Omental fat pad (tissue), 4 donors: ENCODE measurements at places on chromosomes 3 and 15.

DNA sequence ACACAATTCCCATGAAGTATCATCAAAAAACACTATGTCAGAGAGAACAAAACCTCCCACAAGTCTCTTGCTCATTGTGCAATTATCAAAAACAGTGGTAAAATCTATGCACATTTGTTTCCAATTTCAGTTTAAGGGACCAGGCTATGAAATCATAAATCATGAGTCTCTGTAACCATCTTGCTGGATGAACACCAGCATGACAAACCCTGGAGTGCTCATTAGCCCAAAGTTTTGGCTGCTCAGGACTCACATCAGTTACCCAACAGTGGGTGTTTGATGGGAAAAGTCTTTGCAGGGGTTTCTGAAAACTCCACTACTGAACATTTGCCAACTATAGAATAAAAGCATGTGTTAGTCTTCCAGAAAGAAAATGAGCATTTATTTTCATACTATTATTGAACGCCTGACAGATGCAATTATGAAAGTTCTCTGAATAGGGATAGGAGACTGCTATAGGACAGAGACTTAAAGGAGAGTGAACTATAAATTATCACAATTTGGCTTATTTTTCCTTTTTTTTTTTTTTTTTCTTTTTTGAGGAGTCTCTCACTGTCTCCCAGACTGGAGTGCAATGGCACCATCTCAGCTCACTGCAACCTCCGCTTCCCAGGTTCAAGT, 240.8 kb upstream of the KCNMB2 start:
- no peak for DNase-seq

GRCh38 chr3:39052583-39052982, 767 bp downstream of the WDR48 start:
- no peak for DNase-seq

- no peak for DNase-seq
Measured at GRCh38 chr3:117910820-117911521, 1123.7 kb downstream of the IGSF11 start.

DNA sequence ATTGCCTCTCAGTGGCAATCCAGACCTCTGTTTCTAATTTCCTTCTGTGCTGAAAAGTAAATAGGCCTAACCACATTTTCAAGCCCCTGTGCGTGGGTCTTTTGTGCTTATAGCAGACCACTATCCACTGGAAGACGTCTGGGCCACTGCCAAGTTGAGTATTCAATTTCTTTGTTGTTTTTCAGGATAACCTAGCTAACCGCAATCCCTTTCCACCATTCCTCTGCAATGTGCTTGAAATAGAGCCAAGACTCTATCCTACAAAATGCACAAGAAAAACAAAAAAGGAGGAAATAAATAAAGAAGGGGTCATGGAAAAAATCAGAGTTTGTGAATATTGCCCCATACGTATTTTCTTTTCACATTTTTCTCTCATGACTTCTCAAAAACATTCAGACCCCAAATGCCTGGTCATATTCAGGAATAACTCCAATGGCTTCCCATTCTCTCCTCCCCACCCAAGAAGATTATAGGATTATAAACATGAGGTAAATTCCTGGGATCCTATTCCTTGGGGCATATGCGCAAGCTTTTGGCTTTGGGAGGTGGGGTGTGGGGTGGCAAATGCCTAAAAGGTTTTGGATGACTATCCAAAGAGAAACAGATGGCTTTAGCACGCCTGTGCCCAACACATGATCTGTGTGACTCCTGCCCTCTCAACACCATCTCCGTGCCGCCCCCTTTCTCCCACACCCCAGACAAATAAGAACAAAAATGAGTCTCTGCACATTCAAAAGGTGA, 217.9 kb upstream of the THBS1 start:
- no peak for DNase-seq

DNA sequence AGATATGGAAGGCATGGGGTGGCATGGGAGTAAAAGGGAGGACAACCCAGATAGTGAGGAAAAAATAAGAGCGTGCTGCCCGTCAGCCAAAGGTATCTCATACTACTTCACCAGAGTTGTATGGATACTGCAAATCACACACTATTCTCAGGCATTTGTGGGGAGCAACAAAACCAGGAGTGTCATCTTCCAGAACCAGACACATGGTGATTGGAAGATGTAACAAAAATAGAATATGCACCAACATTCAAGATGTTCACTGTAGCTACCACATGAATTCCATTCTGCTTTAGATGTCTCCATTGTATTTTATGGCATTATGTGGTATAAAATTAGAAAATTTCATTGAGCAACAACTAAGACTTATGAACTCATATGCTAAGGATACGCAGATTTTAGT, 34.9 kb downstream of the CD47 start:
- no peak for DNase-seq

DNA sequence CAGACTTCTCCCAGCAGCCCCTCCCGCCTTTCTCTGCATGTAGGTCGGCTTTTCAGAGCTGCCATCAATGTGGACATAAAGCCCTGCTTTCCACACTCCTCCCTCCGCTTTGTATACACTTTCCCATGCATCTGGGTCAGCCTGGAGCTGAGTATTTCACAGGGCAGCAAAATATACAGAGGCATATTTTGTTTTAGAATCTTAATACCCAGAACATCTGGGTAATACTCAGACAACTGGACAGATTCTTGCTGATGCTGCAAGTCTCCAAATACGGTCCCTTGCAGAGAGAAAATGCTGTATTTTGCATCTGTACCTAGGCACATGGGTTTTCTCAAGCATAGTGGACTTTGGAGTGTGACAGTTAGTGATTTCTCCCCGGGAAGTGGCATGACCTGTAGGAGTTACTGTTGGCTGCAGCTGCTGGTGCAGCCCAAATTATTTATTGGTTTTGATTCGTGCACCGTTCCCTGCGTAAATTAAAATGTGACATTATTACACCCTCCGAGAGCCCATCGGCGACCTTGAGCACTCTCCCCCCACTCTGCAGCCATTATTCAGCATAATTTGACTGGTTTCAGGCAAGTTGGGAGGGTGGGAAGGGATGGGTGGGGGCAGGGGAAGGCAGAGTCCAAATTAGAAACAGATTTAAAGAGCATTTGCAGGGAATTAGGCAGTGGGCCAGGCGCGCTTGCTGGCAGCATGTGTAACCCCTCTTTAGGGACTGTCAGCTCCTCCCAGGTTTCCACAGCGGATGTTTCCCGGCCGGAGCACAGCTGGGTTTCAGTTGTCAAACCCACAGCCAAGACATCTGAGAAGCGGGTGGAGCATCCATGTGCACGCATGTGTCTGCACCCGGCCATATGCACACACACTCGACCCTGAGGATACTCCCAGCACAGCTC, 100.8 kb downstream of the CPN2 start:
- no peak for DNase-seq

GRCh38 chr3:197542741-197543454, 12.9 kb downstream of the BDH1 start:
- DNase-seq: no peak

- DNase-seq: no peak
Measured at GRCh38 chr3:182729903-182730674, 63.2 kb upstream of the ATP11B start.

- DNase-seq: no peak
Measured at GRCh38 chr15:99390667-99391066, 139.4 kb downstream of the LRRC28 start.

- DNase-seq: no peak
Measured at GRCh38 chr3:13105896-13106250, 32.6 kb upstream of the IQSEC1 start.

DNA sequence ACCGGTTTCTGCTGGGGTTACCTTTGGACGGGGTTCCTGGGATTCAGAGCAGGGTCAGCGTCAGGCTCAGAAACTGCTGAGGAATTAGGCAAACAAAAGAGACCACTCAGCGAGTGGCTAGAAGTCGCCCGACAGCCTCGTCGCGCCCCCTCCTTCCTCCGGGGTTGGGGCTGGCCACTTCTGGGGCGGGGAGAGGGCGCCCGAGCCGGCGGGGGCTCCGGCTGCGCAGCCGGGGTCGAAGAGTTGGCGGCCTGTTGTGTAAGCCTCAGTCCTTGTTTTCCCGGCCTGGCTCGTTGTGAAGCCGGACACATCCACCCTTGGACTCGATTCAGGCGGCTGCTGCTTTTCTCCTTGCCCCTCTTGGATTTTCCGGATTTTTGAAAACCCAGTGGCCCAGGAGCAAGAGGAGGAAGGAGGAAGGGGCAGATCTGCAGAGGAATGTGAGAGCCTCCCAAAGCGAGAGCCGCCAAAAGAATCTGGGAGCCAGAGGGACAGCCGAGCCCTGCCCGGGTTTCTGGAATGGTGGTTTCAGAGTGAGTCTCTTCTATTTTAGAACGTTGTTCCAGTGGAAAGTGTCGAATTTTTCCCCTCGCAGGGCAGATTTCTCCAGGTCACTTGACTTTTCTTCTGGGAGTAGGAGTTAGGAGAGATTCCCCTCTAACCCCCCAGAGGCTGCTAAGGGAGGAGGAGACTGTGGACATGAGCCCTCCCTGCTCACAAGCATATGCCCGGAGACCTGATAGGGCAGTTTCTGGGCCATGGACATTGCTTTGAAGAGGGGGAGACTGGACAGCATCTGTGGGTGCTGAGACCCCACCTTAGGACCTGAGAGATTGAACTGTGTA, 666 bp downstream of the SNX33 start:
- no peak for DNase-seq

- DNase-seq: no peak
Measured at GRCh38 chr3:188439080-188439479, 285.1 kb downstream of the LPP start.

DNA sequence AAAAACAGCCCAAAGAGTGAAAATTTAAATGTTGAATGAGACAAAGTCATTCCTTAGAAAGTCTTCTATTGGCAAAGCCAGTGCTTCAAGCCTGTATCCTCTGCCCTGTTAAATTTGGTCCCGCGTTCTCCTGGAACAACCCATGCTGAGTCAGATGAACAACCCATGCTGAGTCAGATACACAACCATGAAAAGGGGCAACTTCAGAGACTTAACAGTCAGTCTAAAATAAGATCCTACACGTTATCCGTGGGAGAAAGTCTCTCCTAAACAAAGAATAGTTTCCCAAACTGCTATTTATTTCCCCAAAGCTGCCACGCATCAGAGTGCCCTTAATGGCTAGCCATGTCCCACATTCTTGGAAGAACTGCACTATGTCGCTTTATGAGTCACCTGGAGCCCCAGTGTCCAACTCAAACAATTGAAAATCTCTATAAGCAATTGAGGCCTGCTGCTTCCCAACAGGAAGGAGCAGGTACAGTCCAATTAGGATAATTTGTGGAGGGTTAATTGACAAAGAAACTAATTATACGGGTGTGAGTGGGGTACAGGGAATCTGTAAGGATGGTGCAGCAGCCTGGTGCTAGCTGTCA, 66.1 kb downstream of the WHAMM start:
- DNase-seq: no peak

DNA sequence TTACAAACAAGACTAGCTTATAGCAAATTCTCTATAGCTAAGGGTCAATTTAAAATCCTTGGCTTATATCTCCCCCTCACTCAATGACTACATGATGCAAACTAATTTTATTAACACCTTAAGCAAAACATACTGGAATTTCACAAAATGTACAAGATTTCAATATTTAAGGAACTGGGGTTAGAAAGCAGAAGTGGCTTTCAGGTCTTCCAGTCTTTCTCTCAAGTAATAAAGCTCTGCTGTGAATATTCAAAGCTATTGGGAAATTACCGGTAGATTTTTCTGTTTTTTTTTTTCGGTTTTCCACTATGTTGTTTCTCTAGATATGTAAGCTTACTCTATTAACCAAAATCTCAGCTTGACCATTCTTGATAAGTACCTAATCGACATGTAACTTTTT, 3.9 kb downstream of the EPM2AIP1 start:
- no peak for DNase-seq

GRCh38 chr3:171183042-171183441, 156.5 kb upstream of the SLC2A2 start:
- no peak for DNase-seq

DNA sequence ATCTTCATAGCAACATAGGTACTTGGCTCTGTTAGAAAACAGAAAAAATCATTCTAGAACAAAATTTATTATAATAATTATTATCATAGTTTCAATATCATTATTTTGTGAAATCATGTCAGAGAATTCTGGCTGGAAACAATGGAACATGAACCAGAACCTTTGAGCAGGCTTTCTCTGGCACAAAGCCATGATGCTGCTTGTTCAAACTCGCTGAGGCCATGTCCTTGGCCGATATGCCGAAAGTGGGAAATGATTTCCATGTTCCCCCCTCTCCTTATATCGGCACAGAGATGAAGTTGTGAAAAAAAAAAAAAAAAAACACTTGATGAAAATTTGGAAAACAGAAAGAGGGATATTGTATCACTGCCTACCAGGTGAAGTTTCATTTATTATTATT, 49.0 kb upstream of the MRPL3 start:
- no peak for DNase-seq

- no peak for DNase-seq
Measured at GRCh38 chr15:93247466-93248121, 158.6 kb upstream of the RGMA start.

DNA sequence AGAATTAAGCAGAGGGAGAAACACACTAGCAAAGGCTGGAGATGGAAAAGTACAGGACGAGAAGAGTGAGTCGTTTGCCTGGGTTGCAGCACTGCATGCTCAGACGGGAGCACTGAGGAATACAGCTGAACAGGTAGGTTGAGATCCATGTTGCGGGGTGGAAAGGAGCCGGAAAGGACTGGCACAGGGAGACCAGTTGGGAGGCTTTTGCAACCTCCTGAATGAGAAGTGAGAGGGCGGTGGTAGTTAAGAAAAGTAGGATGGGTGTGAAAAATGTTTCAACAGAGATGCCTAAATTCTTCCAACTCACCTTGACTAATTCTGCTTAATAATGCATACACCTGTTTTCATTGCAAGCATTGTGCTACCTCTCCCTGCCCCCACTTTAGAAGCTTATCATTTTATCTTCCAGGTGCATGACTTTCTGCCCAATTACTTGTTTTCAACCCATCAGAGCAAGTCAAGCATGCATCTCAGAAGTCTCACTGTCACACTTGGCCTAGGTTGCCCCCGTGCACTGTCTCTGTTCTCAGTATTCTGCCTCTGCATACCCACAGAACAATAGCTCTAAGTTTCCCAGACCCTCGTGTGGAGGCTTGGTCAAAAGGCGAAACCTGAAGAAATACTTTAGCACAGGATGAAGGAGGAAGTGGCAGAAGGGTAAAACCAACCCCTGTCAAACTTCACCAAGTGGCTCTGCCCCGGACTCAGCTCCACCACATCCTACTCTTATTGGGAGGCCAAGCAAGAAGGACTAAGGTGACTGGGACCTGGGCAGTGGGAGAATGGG, 199.3 kb upstream of the BCL6 start:
- DNase-seq: no peak
